ENCODE measurements at places on chromosomes 11 and 22.

DNA sequence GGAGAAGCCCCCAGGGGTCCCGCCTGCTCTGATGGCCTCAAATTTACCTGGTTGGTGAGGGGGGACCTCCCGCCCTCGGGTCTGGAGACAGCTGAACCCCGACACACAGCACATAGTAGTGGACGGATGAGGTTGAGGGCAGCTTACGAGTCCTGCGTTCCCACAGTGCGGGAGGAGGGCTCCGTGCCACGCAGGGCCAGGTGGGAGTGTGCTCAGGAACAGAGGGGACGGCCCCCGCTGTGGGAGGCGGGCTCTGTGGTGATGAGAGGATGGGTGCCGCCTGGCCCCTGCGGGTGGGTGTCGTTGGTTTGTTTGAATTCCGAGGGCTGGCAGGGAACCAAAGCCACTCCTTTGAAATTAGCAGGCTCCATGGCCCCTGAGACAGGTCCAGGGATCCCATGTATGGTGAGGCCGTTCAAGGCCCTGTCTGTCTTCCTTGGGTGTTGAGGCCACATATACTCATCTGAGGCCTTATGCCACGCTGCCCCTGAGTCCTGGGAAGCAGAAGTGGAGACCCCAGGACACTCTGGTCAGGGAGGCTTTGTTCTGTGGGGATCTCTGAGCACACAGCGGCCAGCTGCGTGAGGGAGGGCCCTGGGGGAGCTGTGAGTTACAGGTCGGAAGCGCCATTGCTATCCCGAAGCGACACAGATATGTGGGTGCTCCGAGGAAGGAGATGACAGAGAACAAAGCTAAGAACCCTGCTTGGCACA lies 21.9 kb downstream of the NADSYN1 start:
- DNase-seq, result no peak

- DNase-seq, result peak; percentile 71
Observed at GRCh38 chr11:78000193-78000592, 5.7 kb upstream of the INTS4 start.

DNA sequence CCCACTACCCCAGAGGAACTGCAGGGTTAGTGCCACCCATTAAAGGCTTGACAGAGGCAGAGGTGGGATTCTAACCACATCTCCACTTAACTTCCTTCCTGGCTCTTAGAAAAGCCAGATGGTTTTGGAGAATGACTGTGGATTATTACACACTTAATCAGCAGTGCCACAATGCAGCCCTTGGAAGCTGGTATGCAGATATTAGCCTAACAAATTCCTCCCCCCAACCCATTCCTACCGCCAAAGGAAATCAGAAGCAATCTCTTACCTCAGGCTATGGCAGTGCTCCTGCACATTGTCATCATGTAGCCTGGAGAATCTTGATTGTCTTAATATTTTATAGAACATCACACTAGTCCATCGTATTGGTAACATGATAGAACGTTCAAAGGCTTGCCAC lies 23.2 kb upstream of the NRGN start:
- no peak for DNase-seq

- DNase-seq, result no peak
Observed at GRCh38 chr11:77883775-77884174, 62.8 kb downstream of the AAMDC start.

GRCh38 chr11:113907681-113908080 lies 3.1 kb downstream of the HTR3B start:
- DNase-seq, result no peak
